ENCODE measurements at places on chromosomes 1 and 21.

DNA sequence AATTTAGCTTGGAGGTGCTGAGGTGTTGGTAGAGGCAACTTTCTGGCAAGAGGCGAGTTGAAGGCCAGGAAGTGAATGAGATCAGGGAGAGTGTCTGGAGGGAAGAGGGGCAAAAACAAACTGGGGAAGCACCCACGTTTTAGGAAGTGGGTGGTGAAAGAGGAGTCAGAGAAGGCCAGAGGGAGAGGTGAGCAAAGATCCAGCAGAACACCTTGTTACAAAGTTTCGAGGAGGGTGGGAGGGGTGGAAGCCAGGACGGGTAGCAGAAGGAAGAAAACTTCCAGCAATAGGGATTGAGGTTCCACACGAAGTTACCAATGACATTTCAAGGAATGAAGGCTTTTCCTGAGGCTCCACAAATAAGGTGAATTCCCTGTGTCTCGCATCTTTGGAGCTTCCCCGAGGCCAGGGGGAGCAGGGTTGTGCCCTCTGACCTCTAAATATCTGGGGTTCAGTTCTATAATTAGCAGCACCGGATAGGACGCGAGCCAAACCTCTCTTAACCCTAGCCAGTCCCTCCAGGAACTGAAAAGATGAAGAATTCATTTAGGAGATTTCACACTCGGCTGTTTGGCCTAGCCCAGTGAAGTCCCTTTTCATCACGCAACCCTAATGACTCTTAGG, 578 bp upstream of the SESN2 start:
- peak overlapping the region; percentile 85 for H3K4me3 ChIP-seq
- no peak for DNase-seq
- H3K27me3 ChIP-seq = peaks cover 6% of the 10 kb centered on the region
- H3K4me1 ChIP-seq = peaks cover 26% of the 10 kb centered on the region

DNA sequence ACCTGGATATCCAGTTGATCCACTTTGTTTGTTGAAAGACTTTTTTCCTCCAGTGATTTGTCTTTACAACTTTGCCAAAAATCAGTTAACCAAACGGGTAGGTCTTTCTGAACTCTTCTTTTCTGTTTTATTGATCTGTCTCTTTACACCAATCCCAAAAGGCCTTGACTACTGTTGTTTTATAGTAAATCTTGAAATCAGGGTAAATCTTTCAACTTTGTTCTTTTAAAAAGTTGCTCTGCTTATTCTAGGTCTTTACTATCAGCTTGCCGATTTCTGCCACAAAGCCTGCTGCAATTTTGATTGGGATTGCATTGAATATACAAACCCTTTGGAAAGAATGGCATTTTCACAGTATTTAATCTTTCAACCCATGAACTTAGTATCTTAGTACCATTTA, 66.6 kb downstream of the ITSN1 start:
- H3K27ac ChIP-seq = no peak overlapping the region
- no peak for DNase-seq
- H3K27me3 ChIP-seq = no peaks in the 10 kb centered on the region
- no peak overlapping the region for H3K4me3 ChIP-seq
- peaks cover 4% of the 10 kb centered on the region for H3K36me3 ChIP-seq
- H3K4me1 ChIP-seq = no peaks in the 10 kb centered on the region

DNA sequence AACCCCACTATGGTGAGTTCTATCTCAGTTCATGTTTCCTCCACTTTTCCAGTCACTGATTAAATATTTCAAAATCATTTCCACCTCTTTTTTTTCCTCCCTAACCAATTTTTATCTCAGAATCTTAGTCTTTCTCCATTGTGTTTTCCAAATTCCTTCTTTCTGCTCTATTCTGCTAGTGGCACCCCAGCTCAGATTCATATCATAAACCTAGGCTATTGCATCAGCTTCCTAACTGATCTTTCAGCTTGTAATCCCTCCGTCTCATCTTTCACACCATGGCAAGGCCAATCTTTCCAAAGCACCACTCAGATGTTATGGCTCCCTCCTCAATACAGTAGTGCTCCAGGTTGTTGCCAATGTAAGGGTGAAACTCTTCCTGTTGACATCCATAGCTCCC, 631.9 kb downstream of the PLPP3 start:
- H3K36me3 ChIP-seq = no peaks in the 10 kb centered on the region
- H3K27me3 ChIP-seq = peaks cover 20% of the 10 kb centered on the region
- H3K27ac ChIP-seq = no peak overlapping the region
- H3K4me3 ChIP-seq = no peak overlapping the region
- H3K4me1 ChIP-seq = no peaks in the 10 kb centered on the region

DNA sequence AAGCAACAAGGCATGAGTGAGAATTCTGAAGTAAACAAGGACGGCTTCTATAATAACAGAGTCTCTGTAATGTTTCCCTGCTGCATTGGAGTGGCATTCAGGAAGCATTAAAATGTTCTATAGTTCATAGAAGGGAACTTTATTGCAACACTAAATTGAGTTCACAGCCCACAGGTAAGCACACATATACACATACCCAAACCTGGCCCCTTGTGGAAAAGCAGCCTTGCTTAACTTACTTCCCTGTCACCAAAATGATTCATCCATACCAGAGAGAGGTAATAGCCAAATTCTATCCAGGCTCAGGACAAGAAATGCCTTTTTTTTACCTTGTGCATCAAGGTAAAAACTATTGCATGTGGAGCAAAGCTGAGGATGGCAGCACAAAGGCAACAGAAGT, 241.4 kb downstream of the HHIPL2 start:
- H3K27me3 ChIP-seq = peaks cover 5% of the 10 kb centered on the region
- no peak overlapping the region for H3K4me3 ChIP-seq
- H3K36me3 ChIP-seq = no peaks in the 10 kb centered on the region
- no peaks in the 10 kb centered on the region for H3K4me1 ChIP-seq
- no peak for DNase-seq

DNA sequence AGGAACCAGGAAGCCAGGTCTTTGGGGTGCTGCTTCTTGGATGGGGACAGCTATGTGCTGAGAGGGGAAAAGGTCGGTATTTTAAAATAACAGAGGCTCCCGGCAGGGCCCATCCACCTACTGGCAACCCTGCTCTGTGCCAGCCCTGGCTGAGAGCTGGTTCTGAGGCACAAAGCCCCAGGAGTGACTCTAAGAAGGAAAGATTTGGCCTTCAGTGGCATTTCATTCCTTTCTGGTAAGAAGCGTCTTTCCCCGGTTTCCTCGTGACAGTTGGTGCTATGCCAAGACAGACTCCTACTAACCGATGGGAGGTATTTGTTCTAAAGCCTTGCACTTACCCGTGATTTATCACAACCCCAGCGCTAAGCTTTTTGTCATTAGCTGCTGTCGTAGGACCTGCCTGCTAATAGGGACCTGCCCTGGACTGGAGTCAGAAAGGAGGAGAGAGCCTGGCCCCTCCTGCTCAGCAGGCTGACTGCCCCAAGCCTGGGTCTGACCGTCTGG, 123.1 kb upstream of the ADAR start:
- peaks cover 25% of the 10 kb centered on the region for H3K27me3 ChIP-seq
- no peaks in the 10 kb centered on the region for H3K4me1 ChIP-seq
- DNase-seq = no peak

DNA sequence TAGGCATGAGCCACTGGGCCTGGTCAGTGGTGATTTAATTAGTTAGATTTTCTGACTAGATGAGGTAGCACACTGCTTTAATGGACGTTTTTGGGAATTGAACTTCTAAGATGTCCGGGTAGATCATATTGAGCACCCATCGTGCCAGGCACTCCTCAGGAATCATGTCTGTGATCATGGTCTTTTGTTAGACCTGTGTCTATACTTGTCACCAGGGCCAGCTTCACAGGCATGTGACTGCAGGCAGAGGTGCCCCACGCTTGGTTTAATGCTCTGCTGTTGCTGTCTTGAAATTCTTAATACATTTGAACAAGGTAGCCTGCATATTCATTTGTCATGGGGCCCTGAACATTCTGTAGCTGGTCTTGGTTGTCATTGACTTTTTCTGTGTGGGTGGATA, 19.6 kb downstream of the UBE4B start:
- no peak for DNase-seq
- H3K27me3 ChIP-seq = no peaks in the 10 kb centered on the region
- H3K36me3 ChIP-seq = no peaks in the 10 kb centered on the region
- no peak overlapping the region for H3K4me3 ChIP-seq
- peaks cover 10% of the 10 kb centered on the region for H3K4me1 ChIP-seq
- no peak overlapping the region for H3K27ac ChIP-seq

DNA sequence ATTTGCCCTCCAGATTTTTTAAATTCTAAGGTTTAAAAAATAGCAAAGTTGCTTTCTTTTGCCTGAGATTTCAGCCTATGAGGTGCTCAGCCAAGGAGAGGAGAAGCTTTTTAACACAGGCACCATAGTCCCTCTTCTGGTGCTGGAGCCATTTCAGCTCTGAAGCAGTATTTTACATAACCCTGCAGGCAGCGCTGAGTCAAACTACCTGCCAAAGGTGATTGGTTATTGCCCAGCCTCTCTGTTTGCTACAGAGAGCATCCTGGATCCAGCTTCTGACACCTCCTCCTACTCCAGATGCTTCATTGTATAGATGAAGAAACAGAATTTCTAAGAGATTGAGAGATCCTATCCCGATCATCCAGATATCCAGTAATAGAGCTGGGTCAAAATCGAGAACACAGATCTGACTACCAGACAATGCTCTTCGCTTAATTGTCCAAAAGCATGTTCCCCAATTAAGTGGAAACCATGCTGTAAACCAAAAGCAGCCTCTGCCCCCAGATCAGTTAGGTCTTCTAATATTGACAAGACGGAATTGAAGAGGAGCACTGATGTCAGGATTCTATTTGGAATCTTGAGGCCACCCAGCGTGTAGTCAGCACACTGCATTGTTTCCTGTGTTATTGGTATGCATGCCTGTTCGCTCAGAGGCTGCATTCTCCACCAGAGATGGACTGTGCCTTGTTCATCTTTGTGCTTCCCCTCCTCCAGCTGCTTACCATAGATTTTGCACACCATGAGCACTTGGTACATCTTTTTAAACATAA, 22.1 kb downstream of the RGS8 start:
- H3K36me3 ChIP-seq = no peaks in the 10 kb centered on the region
- H3K27ac ChIP-seq = no peak overlapping the region
- peaks cover 36% of the 10 kb centered on the region for H3K27me3 ChIP-seq

DNA sequence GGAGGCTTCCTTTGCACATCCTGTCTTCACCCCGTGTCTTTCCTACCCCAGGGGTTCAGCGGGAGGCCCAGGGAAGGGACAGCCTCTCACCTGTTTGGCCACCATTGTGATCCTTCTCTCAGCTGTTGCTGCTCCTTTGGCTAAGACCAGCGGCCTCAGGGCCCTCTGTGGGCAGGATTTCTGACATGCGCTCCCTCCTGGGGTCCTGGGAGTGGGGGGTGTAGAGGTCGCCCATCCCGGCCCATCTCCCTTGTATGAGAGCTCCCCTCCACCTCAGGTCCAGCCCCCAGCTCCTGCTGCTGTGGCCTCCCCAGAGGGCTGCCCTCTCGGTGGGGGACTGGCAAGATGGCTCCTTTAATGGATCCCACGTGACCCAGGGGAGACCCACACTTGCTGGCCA, 120.5 kb downstream of the PRDM2 start:
- no peaks in the 10 kb centered on the region for H3K27me3 ChIP-seq
- peaks cover 9% of the 10 kb centered on the region for H3K36me3 ChIP-seq
- no peak for DNase-seq

GRCh38 chr1:63747445-63747844, 26.4 kb upstream of the ROR1 start:
- no peaks in the 10 kb centered on the region for H3K36me3 ChIP-seq
- no peak overlapping the region for H3K27ac ChIP-seq
- H3K4me3 ChIP-seq = no peak overlapping the region
- peaks cover 11% of the 10 kb centered on the region for H3K27me3 ChIP-seq
- DNase-seq = no peak

DNA sequence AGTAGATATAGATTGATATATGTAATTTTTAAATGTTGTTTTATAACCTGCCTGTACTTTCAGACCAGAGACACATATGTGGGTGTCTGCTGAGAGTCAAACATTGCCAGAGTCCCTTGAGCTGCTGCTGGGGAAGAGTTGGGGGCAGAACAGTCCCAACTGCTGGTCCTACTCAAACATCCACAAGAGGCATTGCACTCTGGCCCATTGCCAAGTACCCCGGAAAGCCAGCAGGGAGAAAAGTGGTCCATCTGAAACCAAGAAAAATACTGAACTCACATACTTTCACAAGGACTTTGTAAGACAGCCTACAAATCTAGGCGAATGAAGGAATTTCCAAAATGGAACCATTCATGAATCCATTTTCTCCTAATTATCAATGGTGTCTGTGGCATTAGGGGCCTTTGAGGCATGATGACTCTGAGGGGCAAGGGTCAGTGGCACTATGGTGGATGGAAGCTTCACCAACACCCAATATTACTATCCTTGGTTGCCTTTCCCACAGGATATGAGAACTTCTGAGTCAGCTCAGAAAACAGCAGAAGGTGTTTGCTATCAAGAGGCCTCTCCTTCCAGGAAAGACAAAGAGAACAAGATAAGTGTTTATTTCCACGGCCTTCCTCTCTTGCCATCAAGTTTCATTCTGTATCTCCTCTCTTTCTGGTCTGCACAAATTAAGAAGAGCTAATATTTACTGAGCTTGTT, 7.3 kb upstream of the TBX15 start:
- H3K27ac ChIP-seq = no peak overlapping the region
- DNase-seq = no peak
- no peak overlapping the region for H3K4me3 ChIP-seq

DNA sequence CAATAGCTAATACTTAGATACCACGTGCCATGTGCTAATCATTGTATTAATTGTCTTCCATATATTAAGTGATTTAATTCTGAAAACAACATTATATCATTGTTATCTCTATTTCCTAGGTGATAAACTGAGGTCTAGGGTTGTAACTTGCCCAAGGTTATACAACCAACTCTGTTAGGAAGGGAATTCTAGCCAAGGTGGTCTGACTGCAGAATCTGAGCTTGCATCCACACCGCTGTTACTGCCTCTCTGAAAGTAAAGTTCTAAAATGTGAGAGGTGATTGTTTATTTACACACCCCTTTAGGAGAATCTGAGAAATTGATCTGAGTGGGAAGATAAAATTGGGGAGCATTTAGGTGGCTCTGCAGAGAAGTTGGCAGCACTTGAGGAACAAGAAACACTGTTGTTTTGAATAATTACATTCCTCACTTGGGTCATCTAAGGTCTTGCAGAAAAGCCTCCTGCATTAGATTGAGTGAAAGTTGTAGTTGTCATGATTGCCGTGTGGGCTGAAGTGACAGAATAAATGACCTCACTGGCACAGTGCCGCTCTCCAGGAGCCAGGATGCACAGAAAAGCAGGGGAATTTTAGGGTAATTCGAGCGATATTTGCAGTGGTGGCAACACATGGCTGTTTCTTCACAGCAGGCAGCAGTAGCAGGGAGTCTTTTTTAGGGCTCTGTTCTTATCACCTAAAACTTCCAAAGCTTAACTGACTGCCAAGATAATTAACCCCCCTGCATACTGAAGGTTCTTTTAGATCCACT, 121.7 kb downstream of the ADGRL4 start:
- H3K27me3 ChIP-seq = no peaks in the 10 kb centered on the region
- no peaks in the 10 kb centered on the region for H3K36me3 ChIP-seq
- no peaks in the 10 kb centered on the region for H3K4me1 ChIP-seq
- no peak for DNase-seq

DNA sequence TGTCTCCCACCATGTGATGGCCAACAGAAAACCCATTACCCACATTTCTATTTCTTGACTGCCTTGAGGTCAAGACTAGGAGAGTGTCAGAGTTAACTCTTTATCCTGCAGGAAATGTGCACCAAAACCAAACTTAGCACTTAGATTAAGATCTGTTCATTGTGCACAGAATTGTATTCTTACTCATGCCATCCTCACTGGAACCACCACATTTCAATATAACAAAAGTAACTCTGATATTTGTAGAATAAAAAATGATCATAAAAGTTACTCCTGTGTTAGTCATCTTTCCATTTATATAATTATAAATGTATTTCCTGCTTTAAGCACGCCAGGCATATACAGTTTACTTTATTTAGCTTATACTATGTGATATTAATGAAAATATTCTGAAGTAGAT, 193.0 kb upstream of the DPYD start:
- no peak overlapping the region for H3K27ac ChIP-seq
- H3K27me3 ChIP-seq = no peaks in the 10 kb centered on the region
- no peak for DNase-seq
- no peaks in the 10 kb centered on the region for H3K36me3 ChIP-seq
- H3K4me3 ChIP-seq = no peak overlapping the region
